Stimulated activated CD8-positive, alpha-beta memory T cell treated with anti-CD3 and anti-CD28 coated beads, Interleukin-4, amount 100 ng/mL, for 4 hours (primary cell): ENCODE measurements at places on chromosomes 3 and 15.

GRCh38 chr3:124213641-124214040 lies 221.7 kb upstream of the ROPN1 start:
- no peak for DNase-seq

DNA sequence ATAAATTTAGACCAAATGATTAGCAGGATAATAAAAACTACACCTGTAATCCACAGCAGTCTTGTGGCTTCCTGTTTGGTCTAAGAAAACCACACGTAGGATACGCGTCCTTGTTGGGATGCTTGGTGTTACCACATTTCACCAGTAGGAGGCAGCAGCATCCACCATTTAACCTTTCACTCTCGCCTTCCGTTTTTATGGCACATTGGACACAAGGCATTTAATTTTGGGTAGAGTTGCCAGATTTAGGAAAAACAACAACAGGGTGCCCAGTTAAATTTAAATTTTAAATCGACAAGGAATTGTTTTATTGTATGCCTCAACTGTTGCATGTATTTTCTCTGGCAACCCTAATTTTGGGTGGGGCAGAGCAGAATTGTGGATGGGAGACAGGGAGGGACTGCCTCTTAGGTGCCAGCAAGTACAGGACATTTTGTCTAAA lies 6.3 kb downstream of the LRRC31 start:
- no peak for DNase-seq

- DNase-seq, result no peak
These were observed 105.9 kb downstream of the TP63 start for GRCh38 chr3:189737071-189737470.

DNA sequence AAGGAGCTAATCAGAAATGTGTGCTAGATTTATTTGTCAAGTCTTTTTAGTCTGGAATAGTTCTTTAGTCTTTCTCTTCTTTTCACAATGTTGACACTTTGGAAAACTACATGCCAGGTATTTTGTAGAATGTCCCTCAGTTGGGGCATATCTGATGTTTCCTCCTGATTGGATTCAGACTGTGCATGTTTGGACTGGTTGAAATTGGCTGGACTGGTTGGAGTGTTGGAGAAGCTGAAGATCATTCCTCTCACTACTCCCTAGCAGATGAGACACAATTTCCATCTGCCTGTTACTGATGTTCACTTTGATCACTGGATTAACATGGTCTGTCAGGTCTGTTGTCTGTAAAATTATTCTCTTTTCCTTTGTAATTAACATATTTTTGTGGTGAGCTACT lies 3.7 kb downstream of the NME9 start:
- DNase-seq, result no peak

GRCh38 chr15:62880278-62880677 lies 162.3 kb upstream of the TPM1 start:
- no peak for DNase-seq

- no peak for DNase-seq
These were observed 241.2 kb downstream of the PYDC2 start for GRCh38 chr3:191702121-191702520.

DNA sequence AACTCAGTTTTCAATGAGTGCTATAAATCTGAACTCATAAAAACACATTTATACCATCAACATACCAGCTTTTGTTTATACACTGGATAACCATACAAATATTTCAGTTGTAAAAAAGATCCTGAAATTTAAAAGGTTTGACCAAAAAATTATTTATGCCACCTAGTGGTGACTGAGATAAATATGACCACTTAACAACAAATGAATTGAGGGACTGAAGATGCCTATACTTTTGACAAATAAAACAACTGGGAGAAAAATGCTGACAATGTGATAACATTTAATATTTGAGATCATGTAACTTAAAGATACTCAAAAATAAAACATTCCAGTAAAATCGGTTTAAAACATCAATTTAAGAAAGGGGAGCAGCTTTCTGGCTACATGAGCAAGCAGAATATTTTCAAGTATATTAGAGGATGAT lies 30.4 kb downstream of the ATG3 start:
- DNase-seq, result no peak
